ENCODE measurements at places on chromosomes 11 and 22.
A peak's percentile ranks its signal among the peaks of the same experiment; 100 is the strongest.

DNA sequence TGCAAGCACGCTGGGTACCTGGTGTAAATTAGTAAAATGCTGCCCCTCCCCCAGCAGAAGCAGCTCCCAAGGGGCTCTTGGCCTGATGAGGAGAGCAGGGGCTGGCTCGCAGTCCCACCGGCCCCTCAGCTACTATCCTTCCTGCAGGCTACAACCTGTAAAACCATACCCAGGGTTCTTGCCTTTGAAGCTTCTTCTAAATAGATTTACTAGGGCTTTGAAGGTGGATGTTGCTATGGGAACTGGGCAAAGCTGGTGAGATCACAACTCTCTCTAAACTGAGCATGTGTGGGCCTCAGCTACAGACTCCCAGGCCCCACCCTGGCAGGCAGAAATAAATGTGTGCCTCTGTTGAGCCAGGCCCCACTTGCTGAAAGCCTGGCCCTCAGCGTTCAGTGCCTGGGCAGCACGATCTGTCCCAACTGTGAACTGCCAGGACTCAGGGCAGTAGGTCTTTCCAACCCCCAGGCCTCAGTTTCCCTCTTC lies 18.5 kb downstream of the CD5 start:
- DNase-seq: peak; percentile 42

DNA sequence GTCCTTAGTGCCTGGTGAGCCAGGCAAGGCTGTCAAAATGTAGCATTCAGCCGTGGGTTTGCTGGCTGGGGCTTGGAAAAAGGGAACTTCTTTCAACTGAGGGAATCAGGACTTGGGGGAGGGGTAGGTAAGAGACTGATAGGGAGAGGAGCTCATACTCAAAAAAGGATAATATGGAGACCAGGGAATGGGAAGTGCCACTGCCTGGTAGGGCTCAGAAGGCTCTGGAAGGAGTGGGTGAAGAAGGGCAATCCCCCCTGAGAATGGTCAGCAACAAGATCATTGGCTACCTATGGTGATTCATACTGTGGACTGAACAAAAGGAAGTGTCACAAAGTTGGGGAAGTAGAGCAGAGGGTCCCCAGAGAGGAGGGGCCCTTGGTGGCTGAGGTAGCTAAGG lies 1.9 kb downstream of the CNGA4 start:
- no peak for DNase-seq

DNA sequence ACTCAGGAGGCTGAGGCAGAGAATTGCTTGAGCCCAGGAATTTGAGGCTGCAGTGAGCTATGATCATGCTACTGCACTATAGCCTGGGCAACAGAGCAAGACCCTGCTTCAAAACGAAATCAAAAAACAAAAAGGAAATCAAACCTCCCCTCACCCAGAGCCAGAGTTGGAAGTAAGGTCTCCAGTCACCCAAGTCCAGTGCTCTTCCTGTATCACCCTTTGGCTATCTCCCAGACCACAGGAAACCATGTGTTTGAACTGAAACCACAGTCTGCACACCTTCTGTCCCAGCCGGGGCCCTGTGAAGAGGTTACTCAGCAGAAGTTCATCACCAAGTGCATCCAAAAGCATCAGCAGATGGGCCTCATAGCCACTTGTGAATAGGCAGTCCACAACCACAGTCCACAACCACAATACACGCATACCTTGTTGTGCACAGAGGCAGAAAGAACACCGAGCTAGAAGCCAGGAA lies 4.6 kb downstream of the MYH9 start:
- no peak for DNase-seq

- DNase-seq: no peak
These were observed 11.0 kb upstream of the SPDYC start for GRCh38 chr11:65159012-65159411.

DNA sequence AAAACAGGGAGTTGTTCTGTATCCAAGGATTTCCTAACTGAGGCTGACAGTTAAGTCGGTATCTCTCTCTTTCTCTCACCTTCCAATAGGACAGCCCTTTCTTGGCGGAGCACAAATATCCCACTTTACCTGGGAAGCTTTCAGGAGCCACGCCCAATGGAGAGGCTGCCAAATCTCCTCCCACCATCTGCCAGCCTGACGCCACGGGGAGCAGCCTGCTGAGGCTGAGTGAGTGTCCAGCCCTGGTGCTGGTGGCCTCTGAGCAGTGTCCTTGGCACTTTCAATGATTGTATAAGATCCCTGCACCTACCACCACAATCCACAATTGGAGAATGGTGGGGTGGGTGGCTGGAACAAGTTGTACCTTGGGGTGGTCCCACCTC lies 33.7 kb downstream of the CYB5R2 start:
- no peak for DNase-seq

GRCh38 chr11:134101282-134101681 lies 32.4 kb downstream of the JAM3 start:
- DNase-seq: no peak

DNA sequence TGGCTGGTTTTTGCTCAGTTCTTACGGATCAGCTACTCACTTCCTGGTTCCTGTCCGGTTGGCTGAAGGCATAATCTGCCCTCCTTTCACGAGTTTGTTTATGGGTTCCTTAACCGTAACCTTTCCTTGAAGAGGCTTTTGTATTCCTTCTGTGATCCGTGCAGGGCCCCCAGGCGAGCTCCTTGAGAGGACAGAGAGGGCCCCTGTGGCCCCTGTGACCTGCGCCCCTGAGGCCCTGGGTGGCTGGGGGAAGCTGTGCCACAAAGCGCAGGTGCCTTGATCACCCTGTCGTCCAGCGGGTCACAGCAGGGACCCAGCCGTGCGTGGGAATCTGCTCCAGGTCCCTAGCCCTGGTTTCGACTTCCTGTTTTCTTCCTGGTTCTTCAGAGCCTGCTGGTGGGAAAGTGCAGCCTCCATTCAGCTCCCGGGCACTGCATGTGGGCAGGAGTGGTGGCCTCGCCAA lies 27.8 kb upstream of the FADD start:
- no peak for DNase-seq

GRCh38 chr11:80096736-80097135 lies 655.9 kb upstream of the TENM4 start:
- DNase-seq: no peak

DNA sequence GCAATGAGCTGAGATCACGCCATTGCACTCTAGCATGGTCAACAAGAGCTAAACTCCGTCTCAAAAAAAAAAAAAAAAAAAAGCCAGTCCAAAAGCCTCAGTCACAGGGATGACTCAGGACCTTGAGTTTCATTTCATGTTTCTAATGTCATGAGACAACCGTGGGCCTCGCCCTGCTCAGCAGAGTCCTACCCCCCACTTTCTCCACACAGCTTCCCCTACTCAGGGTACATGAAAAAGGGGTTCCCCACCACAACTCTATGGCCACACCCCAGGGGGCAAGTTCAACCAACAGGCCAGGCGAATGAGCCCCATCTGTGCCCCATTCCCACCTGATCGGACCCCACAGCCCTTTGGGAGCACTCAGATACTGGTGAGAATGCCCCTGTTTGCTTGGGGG lies 24.3 kb upstream of the ADA2 start:
- DNase-seq: no peak

- no peak for DNase-seq
These were observed 90.8 kb upstream of the KCNQ1OT1 start for GRCh38 chr11:2790568-2790921.

- no peak for DNase-seq
These were observed 78.4 kb downstream of the XRRA1 start for GRCh38 chr11:74870485-74870884.

DNA sequence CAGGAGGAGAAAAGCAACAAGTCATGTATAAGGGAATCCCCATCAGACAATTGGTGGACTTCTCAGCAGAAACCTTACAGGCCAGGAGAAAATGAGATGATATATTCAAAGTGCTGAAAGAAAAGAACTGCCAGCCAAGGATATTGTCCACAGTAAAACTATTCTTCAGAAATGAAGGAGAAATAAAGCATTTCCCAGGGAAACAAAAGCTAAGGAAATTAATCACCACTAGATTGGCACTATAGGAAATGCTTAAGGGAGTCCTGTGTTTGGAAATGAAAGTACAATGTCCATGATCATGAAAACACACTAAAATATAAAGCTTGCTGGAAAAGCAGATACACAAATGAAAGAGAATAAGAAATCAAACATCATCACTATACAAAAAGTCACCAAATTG lies 282.0 kb downstream of the BLID start:
- DNase-seq: no peak
